ENCODE measurements at places on chromosomes 7 and 10.
A peak's percentile ranks its signal among the peaks of the same experiment; 100 is the strongest.

- no peak for DNase-seq
Measured at GRCh38 chr7:3844540-3845151, 543.6 kb downstream of the SDK1 start.

DNA sequence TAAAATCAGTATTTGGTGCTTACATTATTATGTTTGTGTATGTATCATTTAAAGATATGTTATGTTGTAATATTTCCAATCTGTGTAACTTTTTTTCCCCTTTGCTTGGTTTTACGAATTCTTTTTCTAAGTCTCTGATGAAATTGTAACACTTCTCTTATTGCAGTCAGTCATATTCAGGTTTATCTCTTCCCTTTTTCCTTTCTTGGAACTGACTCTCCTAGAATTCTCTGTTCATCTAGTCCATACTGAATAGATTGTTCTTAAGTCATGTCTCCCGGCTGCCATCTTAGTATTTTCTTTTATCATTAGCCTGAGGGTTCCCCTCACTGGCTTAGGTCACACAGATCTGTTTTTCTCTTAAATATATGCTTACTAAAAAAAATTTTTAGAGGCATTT is 44.6 kb downstream of the PHTF2 start:
- DNase-seq: no peak

DNA sequence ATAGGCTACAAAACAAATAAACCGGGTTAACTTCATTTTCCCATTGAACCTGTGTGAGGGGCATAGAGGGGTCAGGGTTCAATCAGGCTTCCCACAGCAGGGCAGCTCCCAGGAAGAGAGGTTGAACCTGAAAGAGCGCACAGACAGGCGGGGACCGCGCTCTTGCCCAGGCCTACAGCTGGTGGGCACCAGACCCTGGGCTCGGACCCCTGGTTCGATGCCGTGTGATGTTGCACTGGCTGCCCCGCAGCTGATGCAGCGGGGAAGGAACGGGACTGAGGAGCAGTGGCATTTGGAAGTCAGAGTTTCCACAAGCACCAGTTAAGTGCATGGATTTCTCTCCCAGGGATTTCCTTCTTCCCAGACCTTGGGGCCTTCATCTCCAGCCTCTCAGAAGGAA is 72.6 kb upstream of the INSIG1 start:
- DNase-seq: no peak

DNA sequence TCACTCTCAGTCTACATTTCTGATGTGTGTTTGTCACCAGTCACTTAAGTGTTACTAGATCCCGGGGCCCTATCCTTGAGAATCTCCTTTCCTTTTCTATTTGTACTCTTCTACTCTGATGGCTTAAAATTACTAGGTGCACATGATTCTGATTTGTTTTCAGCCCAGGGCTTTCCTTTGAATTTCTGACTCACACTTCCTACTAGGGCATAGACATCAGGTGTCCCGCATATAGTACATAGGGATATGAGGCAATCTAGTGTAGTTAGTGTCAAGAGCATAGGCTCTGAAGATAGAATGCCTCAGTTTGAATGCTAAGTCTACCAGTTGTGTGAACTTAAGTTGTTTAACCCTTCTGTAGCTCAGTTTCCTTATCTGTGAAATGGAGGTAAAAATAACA is 49.4 kb upstream of the LRRN3 start:
- no peak for DNase-seq

DNA sequence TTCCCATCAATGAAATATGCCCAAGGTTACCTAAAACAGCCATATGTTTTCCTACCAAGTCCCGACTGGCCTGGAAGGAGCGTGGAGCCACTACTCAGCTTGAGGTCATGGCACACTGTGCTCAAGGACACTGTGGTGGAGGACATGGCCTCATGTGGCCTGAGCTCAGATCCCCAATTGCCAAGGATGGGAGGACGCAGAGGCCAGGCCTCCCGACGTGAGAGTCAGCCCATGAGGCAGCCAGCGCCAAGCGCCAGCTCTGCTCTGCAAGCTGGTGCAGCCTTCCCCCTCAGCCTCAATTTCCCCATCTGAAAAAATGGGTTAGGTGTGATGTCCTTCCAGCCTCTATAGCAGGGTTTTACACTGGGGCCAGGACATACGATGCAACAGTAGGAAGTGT is 302.6 kb downstream of the CALN1 start:
- no peak for DNase-seq

DNA sequence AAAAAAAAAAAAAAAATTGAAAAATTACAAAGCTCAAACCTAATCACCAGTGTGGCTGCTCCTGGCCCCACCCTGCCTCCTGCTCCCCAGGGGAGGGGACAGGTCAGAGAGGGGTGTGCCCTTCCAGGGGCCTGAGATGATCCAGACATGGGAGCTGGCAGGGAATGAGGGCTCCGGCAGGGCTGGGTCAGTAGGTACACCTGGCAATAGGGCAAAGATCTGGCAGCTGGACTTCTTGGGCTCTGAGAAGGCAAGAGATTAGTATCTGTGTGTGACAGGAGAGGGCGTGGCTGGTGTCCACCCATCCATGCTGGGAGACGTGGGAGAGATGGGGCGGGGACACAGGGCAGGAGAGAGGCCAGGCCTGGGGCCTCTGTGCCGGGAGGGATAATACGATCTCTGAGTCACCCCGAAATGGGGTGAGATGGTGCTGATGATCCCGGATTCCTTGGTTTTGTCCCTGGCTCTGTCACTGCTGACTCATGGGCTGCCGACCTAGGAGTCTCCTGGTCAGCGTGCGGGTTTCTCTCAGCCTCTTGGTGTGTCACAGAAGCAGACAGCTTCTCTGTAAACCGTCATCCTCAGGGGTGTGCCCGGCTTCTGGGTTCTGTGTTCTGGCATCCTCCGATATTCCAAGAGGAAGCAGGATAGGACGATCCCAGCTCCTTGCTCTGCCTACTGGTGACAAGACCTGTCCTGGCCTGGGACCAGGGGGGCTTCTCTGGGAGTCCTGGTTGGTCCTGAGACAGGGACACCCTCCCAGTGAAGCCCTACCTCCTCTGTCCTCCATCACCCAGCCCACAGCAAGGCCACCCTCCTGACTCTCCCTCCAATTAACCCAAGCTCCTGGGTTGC is 8.2 kb upstream of the CLDN4 start:
- DNase-seq: no peak

DNA sequence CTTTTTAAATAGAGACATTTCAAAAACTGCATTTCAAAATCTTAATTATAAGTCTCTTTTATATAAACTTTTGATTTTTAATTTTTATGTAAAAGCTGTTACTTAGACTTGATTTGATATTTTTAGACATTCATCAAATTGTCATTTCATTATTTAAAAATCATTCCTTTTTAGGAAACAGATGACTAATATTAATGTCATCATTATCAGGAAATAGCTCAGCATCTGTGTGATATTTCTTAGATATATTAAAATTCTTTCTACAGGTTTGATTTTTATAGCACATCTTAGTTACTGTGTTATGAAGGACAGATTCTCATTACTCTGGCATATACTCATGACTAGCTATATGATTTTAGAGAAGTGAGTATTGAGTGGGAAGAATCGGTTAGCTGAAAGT is 17.2 kb downstream of the RUNDC3B start:
- no peak for DNase-seq

- DNase-seq: no peak
Measured at GRCh38 chr10:128382225-128382624, 256.0 kb upstream of the MKI67 start.

DNA sequence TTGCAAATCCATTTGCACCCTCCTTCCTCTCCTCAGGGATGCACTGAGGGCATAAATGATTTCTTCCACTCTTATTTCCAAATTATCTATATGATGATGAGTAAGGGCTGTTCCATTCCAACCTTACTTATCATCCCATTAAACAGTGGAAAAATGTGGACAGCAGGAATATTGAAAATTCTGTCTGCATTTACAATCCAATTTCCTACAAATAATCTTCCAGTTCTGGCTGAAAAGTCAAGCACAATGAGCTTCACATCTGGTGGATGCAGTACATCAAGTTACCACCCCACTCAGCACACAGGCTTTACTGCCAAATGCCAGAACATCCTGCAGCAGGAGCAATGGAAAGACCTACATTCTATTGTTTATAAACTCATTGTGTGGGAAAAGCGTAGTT is 345.0 kb upstream of the STEAP1 start:
- no peak for DNase-seq

- no peak for DNase-seq
Measured at GRCh38 chr7:80385508-80385907, 126.4 kb downstream of the GNAT3 start.

GRCh38 chr10:48390933-48391845 is 84.7 kb downstream of the MAPK8 start:
- no peak for DNase-seq

DNA sequence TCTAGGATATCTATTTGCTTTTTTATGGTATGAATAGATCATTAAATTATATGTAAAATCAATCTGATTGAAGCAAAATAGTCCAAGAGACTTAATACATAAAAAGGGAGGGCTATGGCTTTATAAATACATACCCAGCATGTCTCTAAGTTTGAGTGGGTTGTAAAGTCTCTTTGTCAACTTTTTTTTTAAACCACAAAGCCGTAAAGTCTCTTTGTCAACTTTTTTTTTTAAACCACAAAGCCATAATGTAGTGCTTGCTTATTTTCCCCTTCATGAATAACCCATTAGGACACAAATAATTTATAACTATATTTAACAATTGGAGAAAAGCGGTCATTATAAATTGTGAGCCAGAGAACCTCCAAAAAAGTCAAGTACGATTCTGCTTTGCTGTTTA is 5.7 kb downstream of the HECTD2 start:
- DNase-seq: no peak

DNA sequence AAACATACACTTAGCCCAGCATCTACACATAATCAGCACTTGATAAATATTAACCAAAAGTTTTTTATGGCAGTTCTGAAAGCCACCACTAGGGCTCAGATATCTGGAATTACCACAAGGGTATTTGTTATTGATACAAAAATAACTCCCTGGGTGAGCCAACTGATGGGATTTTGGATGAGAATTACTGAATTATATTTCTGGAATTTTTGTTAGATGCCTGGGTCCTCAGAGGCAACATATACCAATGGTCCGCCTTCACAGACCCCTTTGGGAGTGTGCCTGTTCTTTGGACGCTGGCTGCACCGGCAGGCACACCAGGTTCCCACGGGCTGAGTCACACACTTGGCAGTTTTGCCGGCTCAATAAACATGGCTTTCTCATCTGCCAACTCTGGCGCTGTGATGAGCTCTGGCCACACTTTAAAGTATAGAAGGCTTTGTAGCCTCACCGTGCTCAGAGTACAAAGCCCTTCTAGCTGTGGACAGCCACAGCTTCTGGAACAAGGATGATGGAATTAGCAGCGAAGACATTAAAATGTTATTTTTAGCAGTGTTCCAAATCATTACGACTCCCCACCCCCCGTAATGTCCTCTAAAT is 24.5 kb upstream of the EEPD1 start:
- DNase-seq: no peak

DNA sequence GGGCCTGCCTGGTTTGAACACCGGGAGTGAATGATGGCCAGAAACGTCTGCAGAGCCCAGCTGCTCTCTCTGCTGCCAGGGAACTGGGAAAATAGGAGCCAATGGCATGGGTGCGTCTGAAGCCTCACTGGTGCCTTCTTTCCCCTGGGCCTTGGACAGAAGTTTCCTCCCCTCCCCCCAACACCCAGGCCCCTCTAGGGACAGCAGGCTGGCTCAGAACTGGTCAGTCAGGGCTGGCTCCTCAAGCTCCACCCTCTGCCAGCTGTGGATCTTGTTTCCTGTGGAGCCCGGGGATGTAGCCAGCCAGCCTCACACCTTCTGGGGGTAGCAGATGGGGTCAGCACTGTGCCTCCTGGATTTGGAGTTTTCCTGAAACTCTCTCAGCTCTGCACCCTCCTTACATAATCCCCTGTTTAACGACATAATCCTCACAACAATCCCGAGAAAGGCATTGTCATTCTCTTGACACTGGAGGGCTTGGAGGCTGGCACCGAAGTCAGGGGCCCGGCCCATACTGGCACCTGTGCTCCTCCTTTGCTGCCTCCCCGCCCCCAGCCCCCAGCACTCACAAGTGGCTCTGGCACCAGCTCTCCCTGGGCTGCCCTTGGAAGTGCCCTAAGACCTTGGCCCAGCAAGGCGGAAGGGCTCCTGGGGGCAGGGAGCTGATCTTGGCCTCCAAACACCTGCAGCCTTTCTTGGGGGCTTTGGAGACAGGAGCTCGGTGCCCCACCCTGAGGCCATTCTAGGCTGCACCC is 5.7 kb downstream of the LDB3 start:
- DNase-seq: no peak

GRCh38 chr7:103011650-103012049 is 62.9 kb downstream of the FBXL13 start:
- no peak for DNase-seq

DNA sequence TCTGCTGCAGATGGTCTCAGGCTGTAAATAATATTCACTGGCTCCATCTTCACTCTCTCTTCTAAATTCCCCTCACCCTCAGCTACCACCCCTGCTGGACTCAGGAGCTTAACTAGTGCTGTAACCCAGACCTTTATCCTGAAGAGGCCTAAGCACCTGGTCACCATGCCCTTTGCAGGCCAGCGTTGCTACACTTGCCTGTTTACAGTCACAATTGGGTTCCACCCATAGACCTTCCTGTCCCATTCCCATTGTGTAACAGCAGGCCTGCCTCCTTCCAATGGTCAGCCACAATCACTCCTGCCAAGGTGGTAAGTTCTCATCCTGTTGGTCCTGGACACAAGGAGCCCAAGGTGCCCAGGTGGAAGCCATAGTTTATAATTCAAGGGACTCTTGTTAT is 85.9 kb upstream of the IFRD1 start:
- no peak for DNase-seq

- no peak for DNase-seq
Measured at GRCh38 chr10:103637927-103638557, 144.5 kb downstream of the NEURL1 start.

- no peak for DNase-seq
Measured at GRCh38 chr7:113582471-113582870, 336.3 kb downstream of the PPP1R3A start.

- DNase-seq: peak; percentile 16
Measured at GRCh38 chr10:123241391-123242141, 87.4 kb downstream of the BUB3 start.

GRCh38 chr10:7030134-7030855 is 380.5 kb downstream of the SFMBT2 start:
- DNase-seq: no peak

DNA sequence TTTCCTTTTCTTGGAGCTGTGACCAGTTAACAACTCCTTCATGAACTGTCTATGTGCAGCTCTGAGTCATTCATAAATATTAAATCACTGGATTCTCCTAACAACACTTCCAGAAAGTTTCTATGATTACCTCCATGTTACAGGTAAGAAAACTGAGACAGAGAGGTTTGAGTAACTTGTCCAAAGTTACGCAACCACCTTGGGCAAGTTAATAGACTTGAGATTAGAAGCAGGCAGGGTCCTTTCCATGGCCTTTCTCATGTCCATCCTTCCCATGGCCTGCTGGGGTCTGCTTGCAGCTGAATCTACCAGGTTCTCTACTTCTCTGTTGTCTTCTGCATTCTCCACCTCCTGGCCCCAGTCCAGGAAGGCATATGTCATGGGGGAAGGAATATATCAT is 648.8 kb upstream of the MKI67 start:
- no peak for DNase-seq
